ENCODE measurements at places on chromosomes 1 and 21. TPM values are rescaled to one million over a fixed set of nuclear protein-coding genes. Genes with fewer than 3 reads are reported as not detected.

The CORT gene
- 1.2 TPM for polyA plus RNA-seq

The DEGS1 gene
- polyA plus RNA-seq, result 37.6 TPM

The SPATA21 gene
- not detected for polyA plus RNA-seq

The FAM72C gene
- polyA plus RNA-seq, result 1.6 TPM

The TINAGL1 gene
- 37.7 TPM for polyA plus RNA-seq

The USH2A gene
- polyA plus RNA-seq, result 0.06 TPM

The ITGB2 gene
- polyA plus RNA-seq, result 17.1 TPM

- DNase-seq, result no peak
Measured at GRCh38 chr1:69081668-69082067, 486.1 kb upstream of the LRRC7 start.

DNA sequence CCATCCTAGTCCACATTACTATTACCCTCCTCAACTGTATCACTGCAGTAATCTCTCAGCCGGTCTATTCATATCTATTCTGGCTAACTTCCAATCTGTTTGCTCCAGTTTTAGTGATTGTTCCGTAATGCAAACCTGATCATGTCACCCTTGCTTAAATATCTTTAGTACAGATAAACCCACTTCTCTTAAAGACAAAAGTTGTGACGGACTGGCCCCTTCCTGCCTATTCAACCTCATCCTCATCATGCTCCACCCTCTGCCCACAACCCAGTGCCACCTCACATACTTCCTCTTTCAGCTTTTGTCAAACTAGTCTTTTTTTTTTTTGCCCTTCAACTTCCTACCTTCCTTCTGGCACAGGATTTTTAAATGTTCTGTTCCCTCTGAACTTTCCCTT is 2.8 kb upstream of the C1orf162 start:
- DNase-seq, result no peak

DNA sequence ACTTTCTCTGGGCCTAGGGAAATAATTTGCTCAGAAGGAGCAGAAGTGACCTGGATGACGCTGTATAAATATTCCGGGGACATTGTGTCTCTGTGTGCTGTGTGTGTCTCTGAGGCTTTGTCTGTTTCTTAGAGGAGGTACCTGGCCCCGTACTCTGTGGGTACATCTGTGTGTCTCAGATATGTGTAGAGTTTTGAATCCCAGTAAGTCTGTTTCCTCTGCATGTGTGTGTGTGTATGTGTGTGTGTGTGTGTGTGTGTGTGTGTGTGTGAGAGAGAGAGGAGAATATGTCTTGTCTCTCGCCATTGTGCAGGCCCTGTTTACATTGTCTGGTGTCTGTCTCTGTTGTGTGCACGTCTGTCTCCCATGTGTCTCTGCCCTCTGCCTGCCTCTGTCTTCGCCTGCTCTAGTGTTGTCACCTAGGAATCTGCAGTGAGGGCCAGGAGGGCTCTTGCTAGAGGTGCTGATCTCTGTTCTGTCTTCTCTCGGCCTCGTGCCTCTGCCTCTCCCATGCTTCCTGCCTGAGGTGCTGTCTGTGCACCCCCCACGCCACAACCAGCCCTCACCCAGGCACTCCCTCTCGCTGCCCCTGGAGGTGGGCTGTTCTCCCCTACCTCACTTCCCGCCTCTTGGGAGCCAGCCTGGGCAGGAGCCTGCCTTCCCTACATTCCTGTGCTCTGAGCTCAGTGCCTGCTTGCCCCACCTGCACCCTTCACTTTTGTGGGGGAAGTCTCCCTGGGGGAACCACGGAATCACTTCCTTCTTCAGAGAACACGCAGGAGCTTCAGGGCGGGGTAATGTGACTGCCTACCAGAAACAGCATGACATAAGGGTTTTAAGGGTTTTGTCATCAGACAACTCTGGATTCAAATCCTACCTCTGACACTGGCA is 5.9 kb downstream of the MAP7D1 start:
- DNase-seq, result peak; percentile 51

DNA sequence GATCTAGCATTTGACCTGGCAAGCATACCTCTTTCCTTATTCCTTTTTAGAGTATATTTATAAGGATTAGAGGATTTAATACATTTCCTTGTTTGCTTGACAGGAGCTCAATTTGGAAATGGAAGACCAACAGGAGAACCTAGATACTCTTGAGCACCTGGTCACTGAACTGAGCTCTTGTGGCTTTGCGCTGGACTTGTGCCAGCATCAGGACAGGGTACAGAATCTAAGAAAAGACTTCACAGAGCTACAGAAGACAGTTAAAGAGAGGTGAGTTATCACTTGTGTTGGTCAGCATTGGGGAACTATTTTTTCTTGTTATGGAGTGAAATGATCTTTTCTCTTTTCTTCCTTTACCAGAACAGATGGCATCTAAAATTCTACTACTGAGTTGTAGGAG is 123.4 kb upstream of the BMP8A start:
- no peak for DNase-seq

DNA sequence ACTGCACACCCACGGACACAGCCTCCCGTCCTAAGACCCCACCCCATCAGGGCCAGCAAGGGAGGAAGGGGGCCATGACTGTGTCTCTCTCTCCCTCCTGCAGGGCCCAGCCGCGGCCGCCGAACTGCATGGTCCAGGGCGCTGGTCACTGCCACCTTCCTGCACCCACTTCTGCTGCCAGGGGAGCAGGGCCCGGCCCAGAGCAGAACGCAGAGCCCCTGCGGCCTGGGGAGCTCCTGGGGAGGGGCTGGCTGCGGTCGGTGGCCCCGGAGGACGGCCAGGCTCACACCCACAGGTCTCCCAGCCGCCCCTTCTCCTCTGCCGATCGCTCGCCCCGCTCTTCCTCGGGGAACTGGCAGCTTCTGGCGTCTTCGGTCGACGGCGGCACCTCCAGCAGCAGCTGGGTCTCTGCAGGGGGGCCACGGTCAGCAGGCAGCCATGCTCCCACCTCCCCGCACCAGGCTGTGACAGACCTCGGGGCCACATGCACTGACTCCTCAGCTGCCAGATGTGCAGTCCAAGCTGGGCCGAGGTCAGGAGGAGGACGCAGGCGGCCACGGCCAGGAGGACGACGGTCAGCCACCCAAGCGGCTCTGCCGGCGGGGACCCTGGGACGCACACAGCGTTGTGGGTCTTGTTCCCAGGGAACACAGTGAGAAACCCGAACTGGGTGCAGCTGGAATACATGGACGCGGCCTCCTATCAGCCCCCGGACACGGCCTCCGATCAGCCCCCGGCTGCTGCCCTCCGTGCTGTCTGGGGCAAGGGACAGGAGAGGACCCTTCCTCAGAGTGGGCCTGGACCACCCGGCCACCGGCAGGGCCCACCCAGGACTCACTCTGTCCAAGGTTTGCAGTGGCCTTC is 2.6 kb downstream of the TNFRSF18 start:
- DNase-seq, result no peak

- no peak for DNase-seq
Measured at GRCh38 chr1:10698726-10699469, 97.5 kb downstream of the CASZ1 start.

GRCh38 chr1:218660678-218661053 is 315.5 kb downstream of the TGFB2 start:
- DNase-seq, result no peak

DNA sequence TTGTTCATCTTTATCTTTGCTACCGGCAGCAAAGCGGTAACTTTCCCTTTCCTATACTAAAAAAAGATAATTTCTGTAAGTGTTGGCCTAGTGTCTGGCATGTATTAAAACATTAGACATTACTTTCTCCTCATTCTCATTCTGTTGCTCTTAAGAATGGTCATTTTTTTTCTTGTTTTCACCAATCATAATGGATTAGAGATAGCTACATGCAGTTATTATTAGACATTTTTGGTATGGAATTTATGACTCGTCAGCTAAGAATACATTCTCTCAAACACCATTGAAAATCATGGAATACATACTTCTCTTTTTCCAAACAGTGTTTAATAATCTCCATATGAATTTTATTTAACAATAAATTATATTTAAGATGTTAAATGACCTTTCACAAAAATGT is 1154.6 kb downstream of the BRINP3 start:
- no peak for DNase-seq

Data from large intestine (tissue), 12 donors.